ENCODE measurements at places on chromosomes 7 and 10. TPM values are rescaled to one million over a fixed set of nuclear protein-coding genes. Genes with fewer than 3 reads are reported as not detected.

The IL2RA gene
- 0.85 TPM for polyA plus RNA-seq

The GBX1 gene
- polyA plus RNA-seq: not detected

GRCh38 chr7:12578930-12579640 is 8.6 kb downstream of the SCIN start:
- no peak for DNase-seq

DNA sequence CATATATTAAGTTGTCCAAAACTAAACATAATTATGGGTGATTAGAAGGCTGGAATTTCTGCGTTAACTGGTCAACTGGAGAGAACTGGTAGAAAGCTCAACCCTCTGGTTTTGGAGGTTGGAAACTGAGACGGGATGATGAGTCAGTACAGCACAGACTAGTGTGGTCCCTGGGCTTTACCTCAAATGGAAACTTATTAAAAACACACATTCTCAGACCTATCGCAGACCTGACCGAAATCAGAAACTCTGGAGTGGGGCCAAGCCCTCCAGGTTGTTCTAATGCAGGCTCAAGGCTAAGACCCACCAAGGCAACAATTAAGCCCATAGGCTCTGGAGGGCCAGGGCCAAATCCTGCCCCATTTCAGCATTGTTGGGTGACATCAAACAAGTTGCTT is 136.9 kb downstream of the KCNMA1 start:
- no peak for DNase-seq

Measured in naive thymus-derived CD4-positive, alpha-beta T cell (primary cell).